GDM1 (cell line): ENCODE measurements at places on chromosomes 2 and 18.

- no peak for DNase-seq
These were observed 53.7 kb upstream of the MGAT5 start for GRCh38 chr2:134200036-134200618.

- DNase-seq: no peak
These were observed 93.5 kb upstream of the KIF5C start for GRCh38 chr2:148781544-148781943.

- DNase-seq: no peak
These were observed 111.7 kb upstream of the SETBP1 start for GRCh38 chr18:44568986-44569385.

GRCh38 chr2:727071-727470 lies 49.9 kb upstream of the TMEM18 start:
- no peak for DNase-seq

GRCh38 chr2:76450024-76450475 lies 739.3 kb upstream of the GCFC2 start:
- no peak for DNase-seq

DNA sequence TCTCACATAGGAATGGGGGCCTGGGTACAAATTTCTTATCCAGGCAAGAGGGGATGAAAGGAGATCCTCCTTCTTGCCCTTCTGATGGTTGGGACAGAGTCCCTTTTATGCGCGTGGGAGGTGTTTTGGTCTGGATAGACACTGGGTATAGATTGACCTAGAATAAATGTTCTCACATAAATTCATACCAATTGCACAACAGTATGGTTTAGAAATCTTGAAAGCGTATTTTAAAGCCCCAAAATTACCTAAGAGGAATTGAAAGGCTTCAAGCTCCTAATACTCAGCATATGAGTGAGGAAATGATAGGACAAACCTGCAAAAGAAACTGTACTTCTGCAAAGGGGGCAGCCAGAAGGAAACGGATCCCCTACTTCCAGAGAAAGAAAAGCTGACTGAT lies 2.6 kb upstream of the BCL2 start:
- no peak for DNase-seq

GRCh38 chr2:120850551-120850950 lies 114.9 kb downstream of the GLI2 start:
- no peak for DNase-seq

DNA sequence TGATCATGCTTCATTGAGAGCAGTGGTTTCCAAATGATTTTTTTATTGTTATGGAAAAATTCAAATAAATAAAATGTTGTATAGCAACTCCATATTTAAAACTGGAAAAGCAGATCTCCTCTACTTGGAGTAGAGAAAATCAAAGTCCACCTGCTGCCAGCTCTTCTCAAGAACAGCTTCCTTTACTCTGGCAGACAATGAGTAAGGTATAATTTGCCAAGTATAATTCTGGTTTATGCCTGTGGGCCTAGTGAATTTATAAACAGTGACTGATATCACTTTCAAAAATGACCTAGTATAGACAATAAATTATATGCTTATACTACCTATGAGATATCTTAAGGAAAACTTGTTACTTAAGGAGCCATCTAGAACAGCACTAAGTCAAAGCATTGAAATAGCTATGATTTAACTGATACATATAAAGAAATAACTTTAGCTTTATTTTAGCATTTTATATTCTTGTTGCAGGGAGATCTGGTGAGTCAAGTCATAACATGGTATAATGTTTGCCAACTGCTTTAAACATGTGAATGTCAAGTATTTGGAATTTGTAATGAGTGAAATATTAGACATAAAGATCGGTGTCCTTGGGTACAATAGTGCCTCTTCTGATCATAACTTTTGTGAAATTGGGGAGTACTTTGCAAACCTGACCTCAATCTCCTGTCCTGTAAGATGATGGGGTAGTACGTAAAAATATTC lies 1389.1 kb upstream of the PIK3C3 start:
- no peak for DNase-seq

GRCh38 chr2:169254774-169255173 lies 107.6 kb downstream of the LRP2 start:
- DNase-seq: no peak

DNA sequence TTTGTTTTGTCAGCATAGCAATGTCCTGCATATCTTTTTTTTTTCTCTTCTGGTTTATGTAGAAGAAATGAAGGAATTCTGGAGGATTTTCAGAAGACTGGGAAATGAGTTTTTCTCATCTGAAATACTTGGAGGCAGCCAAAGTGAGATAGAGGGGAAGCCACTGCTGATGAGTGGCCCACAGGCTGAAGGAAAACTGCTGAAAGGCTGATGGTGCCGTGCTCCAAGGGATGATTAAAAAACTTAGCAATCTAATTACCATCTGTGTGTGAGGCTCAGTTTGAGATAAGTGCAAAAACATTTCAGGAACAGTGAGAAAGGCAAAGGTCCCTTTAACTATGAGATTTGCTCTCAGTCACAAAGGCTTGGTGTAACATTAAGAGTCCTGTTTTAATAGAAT lies 98.5 kb downstream of the EVA1A start:
- no peak for DNase-seq

DNA sequence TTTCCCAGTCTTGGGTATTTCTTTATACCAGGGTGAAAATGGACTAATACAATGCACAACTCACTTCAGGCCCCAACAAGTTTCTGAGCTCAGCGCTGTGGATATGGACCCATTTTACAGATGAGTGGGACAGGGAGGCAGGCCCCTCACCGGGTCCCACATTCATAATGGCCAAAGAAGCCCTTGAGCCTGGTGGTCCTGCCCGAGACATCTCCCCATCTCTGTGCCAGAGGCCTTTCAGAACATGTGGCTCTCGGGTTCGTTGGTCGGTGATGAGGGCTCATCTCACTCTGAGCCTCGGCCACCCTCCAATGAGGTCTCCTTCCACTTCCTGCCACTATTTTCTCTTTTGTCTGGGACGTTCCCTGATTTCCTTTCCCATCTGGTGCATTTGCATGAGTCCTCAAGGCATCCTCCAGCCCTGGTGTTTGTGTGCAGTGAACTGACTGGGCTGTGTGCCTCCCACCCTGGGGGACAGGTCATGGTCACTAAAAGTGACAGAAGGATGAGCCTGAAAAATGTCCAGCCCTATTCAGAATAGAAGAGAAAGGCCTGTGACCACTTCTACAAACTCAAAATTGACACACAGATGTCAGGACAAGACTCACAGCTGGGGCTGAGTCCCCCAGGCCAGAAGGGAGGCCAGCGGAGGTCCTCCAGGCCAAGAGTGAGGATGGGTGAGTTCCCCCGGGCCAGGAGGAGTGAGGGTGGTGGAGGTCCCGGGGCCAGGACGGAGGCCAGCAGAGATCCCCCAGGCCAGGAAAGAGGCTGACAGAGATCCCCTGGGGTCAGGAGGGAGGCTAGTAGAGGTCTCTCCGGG lies 134.5 kb downstream of the PTGR3 start:
- no peak for DNase-seq
